Smooth muscle cell of the umbilical artery (primary cell): ENCODE measurements at places on chromosomes 16 and 17. TPM values are rescaled to one million over a fixed set of nuclear protein-coding genes. Genes with fewer than 3 reads are reported as not detected.

Gene C16orf82
- total RNA-seq: not detected in 2 replicates

Gene HES7
- not detected in 2 replicates for total RNA-seq

Gene MYL4
- 0.23 TPM in 1 of 2 replicates, not detected in the other for total RNA-seq

Gene TPSB2
- not detected in 2 replicates for total RNA-seq

Gene MEIOC
- under 0.01 and 0.05 TPM in 2 replicates for total RNA-seq
